ENCODE measurements at places on chromosomes 12 and 14. TPM values are rescaled to one million over a fixed set of nuclear protein-coding genes. Genes with fewer than 3 reads are reported as not detected.

GRCh38 chr14:91376547-91377477, 40.8 kb downstream of the CCDC88C start:
- H3K27ac ChIP-seq = no peak overlapping the region
- no peak overlapping the region for H3K4me3 ChIP-seq
- H3K27me3 ChIP-seq = no peaks in the 10 kb centered on the region
- peaks cover 75% of the 10 kb centered on the region for H3K4me1 ChIP-seq
- H3K36me3 ChIP-seq = no peaks in the 10 kb centered on the region
- DNase-seq = no peak

- no peaks in the 10 kb centered on the region for H3K4me1 ChIP-seq
- DNase-seq = no peak
- H3K36me3 ChIP-seq = no peaks in the 10 kb centered on the region
- H3K27me3 ChIP-seq = no peaks in the 10 kb centered on the region
- no peak overlapping the region for H3K4me3 ChIP-seq
Measured at GRCh38 chr12:75581515-75581914, 70.1 kb upstream of the KRR1 start.

- H3K36me3 ChIP-seq = no peaks in the 10 kb centered on the region
- H3K27ac ChIP-seq = no peak overlapping the region
- no peaks in the 10 kb centered on the region for H3K27me3 ChIP-seq
- peaks cover 12% of the 10 kb centered on the region for H3K4me1 ChIP-seq
Measured at GRCh38 chr14:78592616-78593219, 422.5 kb downstream of the NRXN3 start.

SIX1 gene
- total RNA-seq = 0.44 TPM

XRCC3 gene
- total RNA-seq = 50.8 TPM
